Cortex of kidney (tissue), 1 donor: ENCODE measurements at places on chromosomes 1 and 21.

DNA sequence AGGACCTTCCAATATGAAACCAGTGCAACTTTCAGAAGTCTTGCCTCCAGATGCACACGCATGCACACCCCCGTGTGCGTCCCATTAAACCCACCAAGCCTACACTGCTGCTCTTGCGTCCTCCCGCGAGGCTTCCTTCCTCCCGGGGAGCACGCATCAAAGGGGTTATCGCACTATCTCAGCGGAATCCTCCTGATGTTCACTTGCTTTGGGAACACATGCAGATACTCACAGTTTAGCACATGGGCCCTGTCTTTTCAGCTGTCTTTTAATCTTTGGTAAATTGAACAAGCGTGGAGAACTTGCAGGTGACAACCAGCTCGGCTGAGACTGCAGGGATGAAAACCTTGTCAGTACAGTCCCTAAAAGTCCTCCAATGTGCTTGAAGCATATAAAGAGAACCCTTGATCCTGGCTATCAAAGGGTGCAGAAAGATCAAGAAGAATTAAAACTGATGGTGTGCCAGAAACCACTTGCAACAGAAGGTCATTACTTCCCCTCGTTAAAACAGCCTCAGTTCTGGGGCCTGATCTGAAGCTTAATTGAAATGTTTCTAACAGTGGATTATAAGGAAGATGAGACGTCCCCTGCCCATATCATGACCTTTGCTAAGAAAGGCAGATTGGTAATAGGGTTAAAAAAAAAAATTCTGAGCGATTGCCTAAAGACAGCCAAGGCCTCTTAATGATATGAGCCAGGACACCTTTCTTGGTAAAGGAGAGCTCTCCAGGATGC is 149.4 kb upstream of the LMO4 start:
- no peak for DNase-seq

GRCh38 chr1:212595787-212596714 is 12.5 kb upstream of the ATF3 start:
- no peak for DNase-seq

DNA sequence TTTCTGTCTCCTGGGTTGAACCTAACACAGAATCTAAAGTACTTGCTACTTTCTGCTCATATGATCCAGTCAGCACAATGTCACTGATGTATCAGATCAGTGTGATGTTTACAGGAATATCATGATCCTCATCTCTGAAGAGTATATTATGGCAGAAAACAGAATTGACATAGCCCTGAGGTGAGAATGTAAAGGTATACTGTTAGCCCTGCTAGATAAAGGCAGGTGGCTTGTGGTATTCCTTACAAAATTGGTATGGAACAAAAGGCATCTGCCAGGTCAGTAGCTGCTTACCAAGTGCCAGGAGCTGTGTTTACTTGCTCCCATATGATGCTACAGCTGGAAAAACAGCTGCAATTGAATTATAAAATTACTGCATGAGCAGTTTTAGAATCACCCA is 30.5 kb downstream of the AADACL4 start:
- DNase-seq, result no peak

GRCh38 chr1:10939654-10940450 is 72.6 kb upstream of the TARDBP start:
- no peak for DNase-seq
